Right lung (tissue), 10 donors: ENCODE measurements at places on chromosomes 3 and 15. TPM values are rescaled to one million over a fixed set of nuclear protein-coding genes. Genes with fewer than 3 reads are reported as not detected.

Gene DUOXA1
- polyA plus RNA-seq: 1.4 TPM

Gene NECTIN3
- polyA plus RNA-seq: 81.5 TPM

Gene EPHA6
- polyA plus RNA-seq: 0.27 TPM

Gene EPHA3
- 15.0 TPM for polyA plus RNA-seq

Gene DNASE1L3
- polyA plus RNA-seq: 2.3 TPM

Gene SAXO2
- polyA plus RNA-seq: 14.5 TPM

Gene SOX2
- polyA plus RNA-seq: 14.0 TPM

Gene UBA7
- polyA plus RNA-seq: 68.1 TPM

DNA sequence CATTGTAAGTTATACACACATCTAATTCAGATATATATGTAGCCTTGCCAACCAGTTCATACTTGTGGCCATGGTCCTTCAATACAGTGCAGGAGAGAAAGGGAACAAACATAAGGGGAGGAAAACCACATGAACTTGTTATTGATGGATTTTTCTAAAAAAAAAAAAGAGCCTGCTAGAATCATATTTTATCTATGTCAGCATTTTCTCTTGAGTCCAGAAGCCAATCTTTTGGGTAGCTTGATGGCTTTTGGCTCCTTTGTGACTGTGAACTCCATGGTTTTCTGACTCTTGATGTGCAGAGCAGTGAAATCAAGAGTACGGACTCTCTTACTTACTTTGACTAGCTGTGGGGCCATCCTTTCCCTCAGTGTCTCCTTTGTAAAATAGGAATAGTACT, 197.4 kb upstream of the DPH6 start:
- no peak for DNase-seq

GRCh38 chr3:114839476-114839875, 307.6 kb downstream of the ZBTB20 start:
- no peak for DNase-seq

- no peak for DNase-seq
Observed at GRCh38 chr3:46093966-46094365, 66.7 kb upstream of the XCR1 start.

- no peak for DNase-seq
Observed at GRCh38 chr3:101964861-101965260, 115.5 kb downstream of the NFKBIZ start.

DNA sequence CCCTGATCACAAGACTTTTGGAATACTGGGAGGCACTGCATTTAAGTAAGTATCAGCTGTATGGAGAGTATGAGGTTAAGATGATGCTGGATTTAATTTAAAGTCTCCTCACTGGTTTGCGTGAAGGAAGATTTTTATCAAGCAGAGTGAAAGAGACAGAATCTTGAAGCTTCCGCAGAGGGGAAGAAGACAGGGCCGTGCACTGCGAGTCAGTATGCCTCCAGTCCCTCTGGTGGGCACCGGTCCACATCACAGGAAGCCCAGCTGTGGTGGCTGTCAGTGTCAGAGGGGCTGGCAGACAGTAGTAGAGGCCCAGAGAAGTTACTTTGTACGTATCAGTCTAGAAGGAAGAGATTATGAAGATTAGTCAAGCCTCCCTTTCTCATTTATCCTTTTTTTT, 379.0 kb upstream of the TPRG1 start:
- DNase-seq: no peak

DNA sequence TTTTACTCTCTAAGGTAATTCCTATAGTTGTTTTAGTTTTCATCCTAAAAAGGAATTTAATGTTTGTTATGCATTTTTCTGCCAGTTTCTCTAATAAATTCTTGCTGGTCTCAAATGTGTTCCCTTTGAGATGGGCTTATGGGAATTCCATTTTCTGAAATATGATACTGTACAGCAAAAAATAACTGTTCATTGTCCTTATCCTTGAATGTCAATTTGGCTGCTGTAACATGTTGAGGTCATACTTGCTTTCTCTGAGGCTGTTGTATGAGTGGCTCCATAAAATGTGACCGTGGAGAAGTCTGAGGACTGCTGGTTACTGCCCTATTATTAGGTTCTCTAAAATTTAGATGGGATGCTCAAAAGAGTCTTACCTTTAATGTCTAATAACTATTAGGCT, 266.5 kb downstream of the ADAMTS17 start:
- DNase-seq: no peak

DNA sequence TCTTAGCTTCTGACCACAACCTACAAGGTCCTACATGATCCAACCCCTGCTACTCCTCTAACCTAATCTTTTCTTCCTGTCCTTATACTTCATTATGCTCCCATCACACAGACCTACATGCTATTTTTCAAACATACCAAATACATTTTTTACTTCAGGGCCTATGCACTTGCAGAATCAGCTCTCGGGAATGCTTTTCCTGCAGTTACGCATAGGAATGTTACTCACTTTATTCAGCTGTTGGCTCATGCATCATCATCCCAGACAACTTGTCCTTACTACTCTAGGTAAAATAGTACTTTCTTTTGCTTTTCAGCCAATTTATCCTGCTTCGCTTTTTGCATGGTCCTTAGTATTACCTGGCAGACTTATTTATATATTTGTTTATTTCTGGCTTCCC, 105.6 kb downstream of the OXSM start:
- DNase-seq: no peak

DNA sequence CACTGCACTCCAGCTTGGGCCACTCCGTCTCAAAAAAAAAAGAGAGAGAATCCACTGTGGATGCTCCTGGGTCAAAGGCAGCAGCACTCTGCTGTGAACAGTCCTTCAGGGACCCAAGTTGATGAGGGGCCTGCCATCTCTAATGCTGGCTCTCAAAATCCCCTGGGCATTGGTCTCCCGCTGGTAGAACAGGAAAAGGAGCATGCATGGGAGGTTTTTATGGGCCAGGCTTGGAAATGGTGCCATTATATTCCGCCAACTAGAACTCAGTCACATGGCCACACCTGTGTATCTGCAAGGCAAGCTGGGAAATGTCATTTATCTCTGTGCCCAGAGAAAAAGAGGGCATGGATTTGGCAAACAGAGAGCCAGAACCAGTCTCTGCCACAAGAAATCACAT, 3.4 kb upstream of the DIS3L start:
- no peak for DNase-seq

DNA sequence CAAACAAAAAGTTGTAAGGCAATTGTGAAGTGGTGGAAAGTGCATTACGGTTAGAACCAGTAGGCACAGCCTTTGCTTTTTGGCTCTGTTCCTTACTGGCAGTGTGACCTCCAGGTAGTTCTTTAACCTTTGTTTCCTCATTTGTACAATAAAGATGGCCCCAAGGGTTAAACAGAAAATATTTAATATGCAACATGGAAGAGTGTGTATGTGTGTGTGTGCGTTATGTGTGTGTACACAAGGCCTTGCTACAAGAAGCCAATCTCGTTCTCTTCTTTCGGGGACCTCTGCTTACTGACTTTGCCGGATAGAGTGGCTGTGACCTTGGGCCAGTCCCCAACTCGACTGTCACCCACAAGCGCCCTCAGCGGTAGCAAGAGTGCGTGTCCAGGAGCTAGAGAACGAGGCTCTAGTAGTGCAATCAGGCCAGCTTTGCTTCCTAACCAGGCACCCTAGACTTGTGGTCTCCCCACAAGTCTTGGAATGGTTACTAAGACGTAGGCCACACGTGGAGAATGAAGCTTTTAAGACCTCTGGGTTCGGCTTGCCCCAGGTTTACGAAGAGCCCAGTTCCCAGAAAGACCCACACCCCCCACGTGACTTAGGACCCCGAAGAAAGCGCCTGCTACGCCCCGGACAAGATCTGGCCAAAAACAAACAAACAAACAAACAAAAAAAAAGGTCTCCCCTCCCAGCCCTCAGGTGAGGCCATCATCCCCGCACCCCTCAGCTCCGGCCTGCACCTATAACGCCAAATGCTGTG, 593 bp downstream of the CIAO2A start:
- peak; percentile 46 for DNase-seq
